Activated CD4-positive, alpha-beta T cell treated with anti-CD3 and anti-CD28 coated beads, Interleukin-2, amount 50 U/mL, for 16 hours (primary cell): ENCODE measurements at places on chromosomes 7 and 10.

DNA sequence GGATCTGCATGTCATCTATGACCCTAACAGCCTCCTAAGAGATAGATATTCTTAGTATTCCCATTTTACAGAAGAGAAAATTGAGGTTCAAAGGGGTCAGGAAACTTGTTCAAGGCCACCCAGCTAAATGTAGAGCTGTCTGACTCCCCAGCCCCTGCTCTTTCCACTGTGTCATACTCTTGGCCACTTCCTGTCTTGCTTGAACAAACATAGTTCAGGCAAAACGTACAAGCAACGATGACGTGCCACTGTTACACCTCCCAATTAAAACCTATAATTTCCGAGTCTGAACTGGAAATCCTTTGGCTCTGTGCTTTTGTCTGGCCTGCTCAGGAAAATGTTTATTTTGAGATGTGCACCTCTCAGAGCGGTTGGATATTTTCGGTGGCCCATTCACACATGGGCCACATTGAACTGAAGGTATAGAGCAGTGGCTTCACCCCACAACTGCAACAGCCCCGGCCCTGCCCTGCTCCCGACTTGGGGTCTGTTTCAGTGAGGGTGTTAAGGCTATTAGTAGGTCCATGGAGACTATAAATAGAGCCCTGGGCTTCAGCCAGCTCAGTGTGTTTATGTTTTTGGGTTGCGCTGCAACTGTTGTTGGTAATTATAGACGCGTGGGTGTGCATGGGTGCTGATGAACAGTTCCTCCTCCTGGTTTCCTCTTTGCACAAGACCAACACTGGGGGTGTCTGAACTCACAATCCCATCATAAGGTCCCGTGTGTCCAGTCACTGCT, 172.3 kb upstream of the ADO start:
- peak; percentile 65 for DNase-seq

DNA sequence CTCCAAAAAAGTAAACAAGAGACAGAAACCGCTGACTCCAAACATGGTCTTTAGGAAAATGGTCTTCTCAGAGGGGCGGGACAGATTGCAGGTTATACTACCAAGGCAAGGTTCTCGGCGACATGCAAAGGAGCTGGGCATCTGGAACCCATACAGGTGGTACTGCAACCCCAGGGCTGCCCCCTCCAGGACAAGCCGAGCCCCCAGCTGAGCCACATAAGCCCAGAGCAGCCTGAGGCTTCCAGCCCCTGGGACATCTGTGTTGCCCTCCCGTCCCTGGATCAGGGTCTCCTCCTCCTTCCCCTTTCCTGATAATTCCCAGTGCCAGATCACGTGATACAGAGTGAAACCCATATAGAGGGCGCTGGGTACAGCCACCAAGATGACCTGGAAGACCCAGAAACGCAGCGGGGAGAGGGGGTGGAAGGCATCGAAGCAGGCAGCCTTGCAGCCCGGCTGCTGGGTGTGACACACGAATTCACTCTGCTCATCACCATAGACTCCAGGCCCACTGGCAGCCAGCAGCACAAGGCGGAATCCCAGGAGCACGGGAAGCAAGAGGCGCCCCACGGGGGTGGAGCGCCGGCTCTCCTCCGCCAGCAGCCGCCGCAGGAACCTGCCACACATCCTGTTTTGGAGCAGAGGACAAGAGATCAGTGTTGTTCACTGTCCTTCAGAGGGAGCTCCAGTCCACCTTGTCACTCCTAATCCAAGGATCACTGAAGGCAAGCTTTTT, at the start of gene GJC3:
TSS of gene GJC3 (minus strand) at position 627 of the 736 bp plus-strand sequence. CDS start at position 627, 0 bp downstream.
- DNase-seq = peak; percentile 38

DNA sequence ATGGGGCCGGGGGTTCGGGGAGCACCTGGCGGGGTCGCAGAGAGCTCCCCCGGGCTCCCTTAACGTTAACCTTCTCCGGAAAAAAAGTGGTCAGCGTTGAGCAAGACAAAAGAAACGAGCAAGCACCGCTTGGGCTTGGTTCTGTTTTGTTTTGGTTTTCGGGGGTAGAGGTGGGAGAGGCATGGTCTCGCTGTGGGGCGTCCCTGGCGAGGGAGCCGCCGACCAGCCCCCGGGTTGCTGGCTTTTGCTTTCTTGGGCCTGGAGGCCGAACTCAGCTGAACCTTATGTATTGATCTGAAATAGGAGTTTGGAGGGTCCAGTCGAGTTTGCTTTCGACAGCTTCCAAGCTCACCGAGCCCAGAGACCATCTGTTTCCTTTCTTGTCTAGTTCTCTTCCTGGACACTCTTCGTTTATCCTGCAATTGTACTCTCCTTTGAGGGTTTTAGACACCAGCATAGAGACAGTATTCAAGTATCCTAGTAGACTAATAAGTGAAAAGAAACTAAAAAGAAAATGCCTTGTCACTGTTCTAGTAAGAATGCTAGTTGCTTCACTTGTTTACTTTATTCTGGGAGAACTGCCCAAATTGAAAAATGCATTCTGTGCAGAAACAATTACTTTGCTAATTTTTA, 980 bp downstream of the FHIP2A start:
- DNase-seq = no peak

DNA sequence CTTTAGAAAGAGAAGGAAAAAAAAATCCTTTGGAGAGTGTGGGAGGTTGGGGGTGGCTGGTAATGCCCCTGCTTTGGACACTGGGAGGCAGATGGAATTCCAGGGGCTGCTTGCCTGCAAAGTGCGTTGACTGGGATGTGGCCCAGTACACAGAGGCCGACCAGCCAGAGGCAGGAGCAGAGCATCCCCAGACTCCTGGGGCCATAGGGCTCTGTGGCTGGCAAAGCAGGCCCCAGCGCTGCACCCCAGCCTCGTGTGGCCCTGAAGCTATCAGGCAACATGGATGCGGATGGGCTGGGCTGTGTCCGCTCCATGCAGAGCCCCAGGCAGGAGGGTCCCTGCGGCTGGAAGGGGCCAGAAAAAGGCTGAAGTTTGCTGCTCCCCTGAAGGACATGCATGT, 361.6 kb upstream of the FZD8 start:
- DNase-seq = no peak

DNA sequence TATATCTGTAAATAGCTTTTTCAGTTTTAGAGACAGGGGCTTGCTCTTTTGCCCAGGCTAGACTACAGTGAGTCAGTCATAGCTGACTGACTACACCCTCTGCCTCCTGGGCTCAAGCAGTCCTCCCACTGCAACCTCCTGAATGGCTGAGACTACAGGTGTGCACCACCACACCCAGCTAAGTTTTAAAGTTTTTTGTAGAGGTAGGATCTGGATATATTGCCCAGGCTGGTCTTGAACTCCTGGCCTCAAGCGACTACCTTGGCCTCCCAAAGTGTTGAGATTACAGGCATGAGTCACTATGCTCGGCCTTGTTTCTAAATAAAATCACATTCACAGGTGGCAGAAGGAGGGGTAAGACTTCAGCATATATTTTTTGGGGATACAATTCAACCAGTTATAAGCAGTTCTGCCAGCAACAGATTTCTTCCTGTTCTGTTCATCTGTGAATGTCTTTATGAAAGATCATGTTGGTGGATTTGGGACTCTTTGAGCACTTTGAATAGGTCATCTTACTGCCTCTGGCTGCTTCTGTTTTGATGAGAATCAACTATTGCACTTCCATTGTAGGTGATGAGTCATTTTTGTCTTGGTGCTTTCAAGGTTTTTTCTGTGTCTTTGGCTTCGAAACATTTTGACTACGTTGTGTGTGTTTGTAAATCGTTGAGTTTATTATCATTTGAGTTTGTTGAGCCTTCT, 15.7 kb downstream of the RBM33 start:
- peak; percentile 73 for DNase-seq

DNA sequence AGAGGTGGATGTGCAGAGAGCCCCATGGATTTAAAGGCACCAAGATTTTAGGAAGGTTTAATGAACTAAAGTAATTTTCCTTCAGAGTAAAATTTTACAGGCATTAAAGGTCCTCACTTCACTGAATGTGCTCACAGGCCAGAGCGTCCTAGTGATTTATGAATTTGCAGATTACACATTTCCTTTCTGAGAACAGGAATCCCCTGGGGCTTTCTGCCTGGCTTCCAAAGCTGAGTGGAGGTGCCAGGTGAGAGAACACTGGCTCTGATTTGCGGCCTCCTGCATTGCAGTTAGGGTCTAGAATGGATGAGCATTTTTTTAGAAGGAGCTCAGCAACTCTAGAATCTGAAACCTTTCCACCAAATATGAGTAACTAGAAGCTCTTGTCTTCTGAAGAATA, 194.3 kb downstream of the SORCS3 start:
- no peak for DNase-seq
